Vagina (tissue), 2 donors: ENCODE measurements at places on chromosomes 13 and 19.

DNA sequence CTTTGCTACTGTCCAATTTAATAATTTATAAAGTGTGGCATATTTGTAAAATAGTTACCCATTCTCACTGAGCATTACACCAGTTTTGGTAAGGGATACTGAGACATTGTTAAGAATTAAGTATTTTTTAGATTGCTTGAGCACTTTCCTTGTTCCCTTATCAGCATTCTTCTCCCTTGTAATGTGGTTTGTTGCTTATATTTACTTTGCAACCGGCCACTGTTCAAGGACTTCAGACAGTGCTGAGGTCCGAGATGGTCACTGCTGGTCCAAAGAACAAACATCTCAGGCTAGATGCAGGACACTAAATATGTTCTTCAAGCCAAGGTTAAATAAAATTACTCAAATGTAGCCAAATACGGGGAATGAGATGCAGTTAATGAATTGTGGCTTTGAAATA lies 161.4 kb downstream of the TM9SF2 start:
- no peak for DNase-seq

GRCh38 chr13:35832551-35832950 lies 298.6 kb downstream of the DCLK1 start:
- no peak for DNase-seq

- no peak for DNase-seq
Observed at GRCh38 chr19:17379221-17379631, 2.1 kb upstream of the PLVAP start.

DNA sequence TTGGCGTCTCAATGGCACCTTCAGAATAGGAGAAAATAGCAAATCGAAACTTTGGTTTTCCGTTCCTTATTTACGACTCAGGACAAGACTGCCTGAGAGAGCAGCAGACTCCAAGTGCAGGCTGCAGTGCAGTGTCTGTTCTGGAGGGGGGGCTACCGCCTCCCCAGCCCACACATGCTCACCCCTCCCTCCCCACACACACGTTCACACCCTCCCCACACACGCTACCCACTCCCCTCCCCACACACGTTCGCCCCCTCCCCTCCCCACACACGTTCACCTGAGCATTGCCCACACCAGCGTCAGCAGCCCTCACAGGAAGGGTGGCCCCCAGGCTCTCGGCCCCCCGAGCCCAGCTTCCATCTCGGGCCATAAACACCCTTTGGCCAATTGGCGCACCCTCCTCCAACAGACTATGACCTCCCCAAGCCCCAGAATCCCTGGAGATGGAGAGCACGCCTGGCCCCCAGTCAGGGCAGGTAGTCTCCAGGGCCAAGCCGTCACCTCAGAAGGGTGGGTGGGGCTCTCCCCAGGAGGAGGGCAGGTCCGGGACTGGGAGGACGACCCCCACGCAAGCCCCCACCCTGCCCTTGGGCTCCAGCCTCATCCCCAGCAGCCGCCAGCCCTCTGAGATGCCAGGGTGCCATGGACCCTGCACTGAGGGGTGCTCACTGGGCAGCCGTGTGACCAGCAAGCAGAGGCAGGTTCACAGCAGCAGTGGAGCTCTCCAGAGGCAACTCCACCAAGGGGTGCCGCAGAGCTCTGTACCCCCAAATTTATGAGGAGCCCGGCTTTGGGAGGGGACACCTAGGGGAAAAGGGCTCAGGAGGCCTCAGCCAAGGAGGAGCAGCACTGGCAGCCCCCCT lies 27.5 kb downstream of the RASA3 start:
- DNase-seq, result no peak

GRCh38 chr19:16391301-16392055 lies 66.9 kb downstream of the KLF2 start:
- no peak for DNase-seq

- no peak for DNase-seq
Observed at GRCh38 chr19:48630296-48631063, 6.7 kb downstream of the DBP start.

DNA sequence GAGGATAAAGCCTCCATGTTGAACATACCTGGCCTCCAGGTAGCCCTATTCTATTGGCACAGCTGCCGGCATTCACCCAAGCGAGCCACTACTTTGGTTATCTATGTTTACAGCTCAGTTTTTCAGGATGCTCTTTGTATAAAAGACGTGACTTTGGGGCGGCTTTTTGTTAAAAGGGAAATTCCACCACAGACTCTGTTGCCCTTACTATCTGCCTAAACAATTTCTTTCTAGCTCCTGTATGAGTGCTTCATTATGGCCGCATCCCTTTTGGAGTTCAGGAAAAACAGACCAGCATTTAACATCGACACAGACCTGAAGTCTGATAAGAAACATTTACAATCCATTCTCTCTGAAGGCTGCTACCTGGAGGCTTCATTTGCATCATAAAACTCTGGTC lies 9.1 kb upstream of the IGSF23 start:
- no peak for DNase-seq

GRCh38 chr19:6654347-6655310 lies 15.3 kb downstream of the TNFSF14 start:
- no peak for DNase-seq

GRCh38 chr19:57118848-57119247 lies 937 bp upstream of the USP29 start:
- no peak for DNase-seq

DNA sequence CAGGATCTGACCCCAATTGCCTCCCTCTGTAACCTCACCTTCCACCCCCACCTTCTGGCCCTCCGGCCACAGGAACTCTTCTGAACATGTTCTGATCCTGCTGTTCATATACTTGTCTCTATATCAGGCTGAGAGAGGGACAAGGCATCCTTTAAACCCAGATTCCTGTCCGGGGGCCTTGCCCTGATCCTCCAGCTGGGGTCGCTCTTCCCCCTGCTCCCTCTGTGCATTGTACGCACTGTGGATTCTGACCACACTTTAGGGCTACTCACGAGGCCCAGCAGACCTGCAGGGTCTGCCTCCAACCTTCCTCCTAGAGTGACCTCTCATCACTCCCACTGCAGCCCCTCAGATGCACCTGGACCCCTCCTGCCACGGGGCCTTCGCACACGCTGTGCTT lies 269.3 kb downstream of the UQCRFS1 start:
- DNase-seq, result no peak

DNA sequence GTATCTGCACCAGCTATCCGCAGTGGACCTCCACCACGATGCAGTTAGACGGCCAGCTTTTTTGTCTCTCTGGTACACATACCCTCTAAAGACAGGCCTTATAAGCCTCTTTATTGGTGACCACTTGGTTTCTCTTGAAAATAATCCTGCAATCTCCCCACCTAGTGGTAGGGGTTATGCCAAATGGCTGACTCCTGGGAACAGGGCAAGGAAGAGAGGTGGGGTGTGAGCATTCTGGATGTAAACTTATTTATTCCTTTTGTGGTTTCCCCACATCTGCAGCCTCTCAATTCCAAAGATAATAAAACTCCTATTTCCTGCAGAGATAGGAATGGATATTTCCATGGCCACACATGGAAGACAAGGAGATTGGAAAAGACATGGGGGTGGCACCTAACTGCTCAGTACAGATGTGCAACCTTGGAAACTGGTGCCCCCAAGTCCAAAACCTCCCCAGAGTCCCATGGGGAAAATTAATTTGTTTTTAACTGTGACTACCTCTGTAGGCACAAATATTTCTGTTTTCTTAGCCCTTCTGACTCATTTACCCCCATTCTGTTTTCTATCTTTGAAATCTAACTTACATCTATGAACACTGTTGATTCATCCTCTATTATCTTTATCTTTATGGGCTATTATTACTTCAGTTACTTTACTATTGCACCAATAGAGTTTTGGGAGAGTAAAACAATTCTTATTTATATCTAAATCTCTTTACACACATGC lies 112.7 kb upstream of the TSHZ3 start:
- no peak for DNase-seq

GRCh38 chr19:50252111-50252886 lies 48.9 kb downstream of the MYH14 start:
- DNase-seq, result no peak

- no peak for DNase-seq
Observed at GRCh38 chr13:49543656-49544055, 41.7 kb downstream of the RCBTB1 start.

DNA sequence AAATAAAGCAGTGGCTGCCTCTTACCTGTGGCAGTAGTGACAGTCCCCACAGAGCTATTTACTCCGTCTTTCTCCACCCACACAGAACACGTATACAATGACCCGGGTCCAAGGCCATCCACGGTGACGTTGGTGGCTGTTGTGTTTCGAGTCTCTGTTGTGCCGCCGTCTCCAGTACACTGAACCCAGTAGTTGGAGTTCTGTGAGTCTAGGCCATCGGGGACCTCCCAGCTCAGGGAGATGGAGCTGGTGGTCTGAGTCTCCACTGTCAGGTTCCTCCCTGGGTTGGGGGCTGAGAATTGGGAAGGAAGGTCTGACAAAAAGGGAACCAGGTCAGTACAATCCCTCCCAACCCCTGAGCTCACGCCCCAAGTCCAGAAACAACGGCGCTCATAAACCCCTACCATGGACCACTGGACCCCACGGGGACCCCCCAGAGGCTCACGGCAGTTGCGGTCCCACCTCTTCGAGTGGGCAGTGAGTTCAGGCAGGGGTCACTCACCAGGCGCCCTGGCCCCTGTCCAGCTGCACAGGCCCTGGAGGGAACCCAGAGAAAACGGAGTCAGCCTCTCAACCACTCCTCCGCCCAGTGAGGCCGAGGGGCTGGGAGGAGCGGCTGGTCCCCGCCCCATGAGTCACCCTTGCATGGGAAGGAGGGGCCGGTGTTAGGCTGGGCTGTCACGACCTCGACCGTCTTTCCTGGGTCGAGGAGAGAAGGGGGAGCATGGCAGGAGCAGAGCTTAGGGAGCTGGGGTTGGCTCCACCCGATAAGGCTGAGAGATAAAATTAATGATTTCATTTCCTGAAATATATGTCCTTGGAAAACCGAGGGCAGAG lies 2.4 kb downstream of the PTPRH start:
- no peak for DNase-seq

DNA sequence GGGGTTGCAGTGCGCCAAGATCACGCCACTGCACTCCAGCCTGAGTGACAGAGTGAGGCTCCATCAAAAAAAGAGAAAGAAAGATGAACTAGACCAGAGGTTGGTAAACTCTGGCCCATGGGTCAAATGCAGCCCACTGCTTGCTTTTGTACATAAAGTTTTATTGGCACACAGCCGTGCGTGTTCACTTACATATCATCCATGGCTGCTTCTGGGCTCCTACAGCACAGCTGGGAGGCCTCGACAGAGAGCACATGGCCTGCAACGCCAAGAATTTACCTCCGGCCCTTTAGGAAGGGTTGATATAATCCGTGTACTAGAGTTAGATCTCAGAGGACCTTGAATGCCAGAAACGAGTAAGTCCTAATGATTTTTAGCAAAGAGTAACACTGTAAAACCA lies 46.0 kb downstream of the GNG7 start:
- no peak for DNase-seq

GRCh38 chr13:71290963-71291841 lies 575.8 kb downstream of the DACH1 start:
- DNase-seq, result no peak

GRCh38 chr13:53129864-53130393 lies 101.3 kb downstream of the OLFM4 start:
- no peak for DNase-seq

DNA sequence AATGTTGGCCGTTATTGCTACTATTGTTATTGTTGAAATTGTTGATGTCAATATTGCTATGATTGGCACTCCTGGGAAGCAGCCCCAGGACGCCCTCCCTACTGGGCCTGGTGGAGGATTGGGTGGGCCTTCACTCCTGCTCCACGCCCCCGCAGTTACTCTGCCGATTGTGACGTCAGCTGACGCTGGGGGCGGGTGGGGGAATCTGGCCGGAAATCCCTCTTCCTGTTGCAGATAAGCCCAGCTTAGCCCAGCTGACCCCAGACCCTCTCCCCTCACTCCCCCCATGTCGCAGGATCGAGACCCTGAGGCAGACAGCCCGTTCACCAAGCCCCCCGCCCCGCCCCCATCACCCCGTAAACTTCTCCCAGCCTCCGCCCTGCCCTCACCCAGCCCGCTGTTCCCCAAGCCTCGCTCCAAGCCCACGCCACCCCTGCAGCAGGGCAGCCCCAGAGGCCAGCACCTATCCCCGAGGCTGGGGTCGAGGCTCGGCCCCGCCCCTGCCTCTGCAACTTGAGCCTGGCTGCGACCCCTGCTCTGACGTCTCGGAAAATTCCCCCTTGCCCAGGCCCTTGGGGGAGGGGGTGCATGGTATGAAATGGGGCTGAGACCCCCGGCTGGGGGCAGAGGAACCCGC lies at the start of gene ETV2:
Gene ETV2 (plus strand): TSS at position 231 of the 637 bp plus-strand sequence. CDS start 716 bp downstream, outside the sequence.
- no peak for DNase-seq

DNA sequence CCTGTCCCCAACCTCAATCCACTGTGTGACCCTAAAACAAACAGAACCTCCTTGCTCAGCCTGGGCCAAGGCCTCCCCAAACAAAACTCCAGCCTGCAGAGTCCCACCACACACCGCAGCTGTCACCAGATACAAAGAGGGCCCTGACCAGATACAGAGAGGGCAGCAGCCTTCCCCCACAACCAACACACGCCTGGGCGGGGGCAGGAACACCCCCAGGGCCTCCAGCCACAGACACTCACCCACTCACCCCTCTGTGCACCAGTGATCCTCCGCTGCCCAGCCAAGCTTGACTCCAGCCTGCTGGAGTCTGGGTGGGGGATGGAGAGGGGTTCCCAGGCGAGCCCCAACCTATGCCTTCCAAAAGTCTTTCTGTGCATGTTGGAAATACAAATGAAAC lies 5.9 kb upstream of the CIRBP start:
- no peak for DNase-seq

GRCh38 chr13:36131222-36131930 lies at the start of gene DCLK1:
DCLK1 (minus strand) TSS chr13:36131382.
- DNase-seq, result no peak

- no peak for DNase-seq
Observed at GRCh38 chr13:80036845-80037504, 304.0 kb downstream of the SPRY2 start.

GRCh38 chr13:99743094-99743493 lies 228.5 kb downstream of the ZIC5 start:
- DNase-seq, result no peak

DNA sequence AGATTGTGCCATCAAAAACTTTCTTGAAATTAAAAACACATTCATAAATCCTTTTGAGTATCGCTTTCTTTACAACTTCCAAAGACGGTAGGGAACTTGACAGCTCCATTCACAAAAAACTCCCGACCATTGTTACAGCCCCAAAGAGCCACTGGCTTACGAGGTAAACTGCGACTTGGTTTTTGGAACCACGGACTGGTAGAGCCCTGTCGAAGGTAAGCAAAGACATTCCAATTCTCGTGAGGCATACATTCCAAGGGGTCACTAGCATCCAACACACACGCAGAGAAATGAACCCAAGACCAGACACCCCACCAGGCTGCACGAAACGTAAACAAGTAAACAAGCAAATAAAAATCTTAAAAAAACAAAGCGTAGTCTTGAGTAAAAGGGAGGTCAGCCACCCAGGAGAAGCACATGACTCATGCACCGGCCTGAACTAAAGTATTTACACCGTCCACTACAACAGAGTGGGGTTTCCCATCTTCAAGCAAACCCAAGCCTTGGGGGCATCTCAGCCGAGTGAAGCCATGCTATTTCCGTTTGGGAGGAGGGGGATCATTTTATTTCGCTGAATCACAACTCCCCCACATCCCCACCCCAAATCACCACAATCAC lies 1.4 kb downstream of the BRD4 start:
- DNase-seq, result no peak
